ENCODE measurements at places on chromosomes 4 and X. TPM values are rescaled to one million over a fixed set of nuclear protein-coding genes. Genes with fewer than 3 reads are reported as not detected.

DNA sequence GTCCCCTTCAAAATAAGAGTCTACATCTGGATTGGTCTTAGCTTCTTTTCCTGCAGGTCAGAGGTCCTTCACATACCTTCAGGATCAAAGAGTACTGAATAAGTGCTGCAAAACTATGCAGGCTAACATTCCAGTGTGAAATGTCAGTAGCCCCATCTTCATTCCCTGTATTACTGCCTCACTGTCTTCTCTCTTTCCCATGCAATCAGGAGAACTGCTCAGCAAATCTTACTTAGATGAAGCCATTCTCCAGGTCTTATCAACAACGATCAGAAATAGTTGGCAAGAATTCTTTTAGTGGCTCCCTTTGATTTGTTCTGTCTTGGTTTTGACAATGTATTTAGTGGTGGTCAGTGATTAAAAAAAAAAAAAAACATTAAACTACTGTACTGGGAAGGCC, 26.0 kb upstream of the IQCM start:
- DNase-seq = no peak

CFAP47 gene
- not detected for total RNA-seq

GRCh38 chrX:44344194-44344593, 722 bp upstream of the EFHC2 start:
- DNase-seq = peak; percentile 36

EXOC1L gene
- not detected for total RNA-seq

GRCh38 chr4:77072195-77072753, 3.5 kb downstream of the CCNI start:
- DNase-seq = no peak

DNA sequence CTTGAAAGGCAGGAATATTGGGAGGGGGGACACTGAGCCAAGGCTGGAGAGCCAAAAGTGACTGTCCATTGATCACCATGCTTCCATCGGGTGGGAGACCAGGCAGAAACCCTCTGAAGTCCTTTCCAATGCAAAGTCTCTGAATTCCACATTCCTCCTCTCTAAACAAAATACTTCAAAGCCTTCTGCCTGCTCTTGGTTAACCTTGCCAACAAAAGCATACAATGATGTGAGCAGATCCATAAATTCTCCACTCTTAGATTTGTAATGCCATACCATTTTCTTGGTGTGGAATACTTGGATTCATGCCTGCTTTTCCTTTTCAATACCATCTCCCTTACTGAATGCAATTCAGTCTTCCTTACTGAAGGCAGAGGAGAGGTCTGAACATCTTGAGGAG, 74.1 kb upstream of the FAM9B start:
- no peak for DNase-seq

DNA sequence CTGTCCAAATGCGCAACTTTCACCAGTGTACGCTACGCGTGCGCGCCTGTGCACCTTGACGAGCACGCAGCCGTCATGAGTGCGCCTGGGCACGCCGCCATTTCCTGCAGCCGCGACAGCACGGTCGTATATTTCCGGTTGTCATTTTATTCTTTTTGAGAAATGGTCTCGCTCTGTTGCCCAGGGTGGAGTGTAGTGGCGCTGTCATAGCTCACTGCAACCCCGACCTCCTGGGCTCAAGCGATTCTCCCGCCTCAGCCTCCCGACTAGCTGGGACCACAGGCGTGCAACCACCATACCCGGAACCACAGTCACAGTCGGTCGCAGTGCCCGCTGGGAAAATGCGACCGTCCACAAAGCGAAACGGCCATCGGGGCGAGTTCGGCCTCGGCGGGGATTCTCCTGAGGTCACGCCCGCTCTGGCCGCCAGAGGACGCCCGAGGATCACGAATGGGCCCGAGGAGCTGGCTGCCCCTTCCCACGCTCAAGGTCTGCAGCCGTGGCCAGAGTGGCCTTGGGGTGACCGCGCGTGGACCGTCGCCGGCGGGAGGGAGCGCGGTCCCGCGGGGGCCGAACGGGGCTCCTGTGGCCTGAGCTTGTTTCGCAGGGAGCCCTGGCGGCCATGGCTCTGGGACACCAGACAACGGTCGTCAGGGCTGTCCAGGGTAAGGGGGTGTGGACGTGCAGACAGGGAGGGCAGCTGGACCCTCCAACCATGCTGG, 23.7 kb upstream of the PNMA3 start:
- peak; percentile 74 for DNase-seq

ARMCX1 gene
- total RNA-seq = 31.8 TPM

DNA sequence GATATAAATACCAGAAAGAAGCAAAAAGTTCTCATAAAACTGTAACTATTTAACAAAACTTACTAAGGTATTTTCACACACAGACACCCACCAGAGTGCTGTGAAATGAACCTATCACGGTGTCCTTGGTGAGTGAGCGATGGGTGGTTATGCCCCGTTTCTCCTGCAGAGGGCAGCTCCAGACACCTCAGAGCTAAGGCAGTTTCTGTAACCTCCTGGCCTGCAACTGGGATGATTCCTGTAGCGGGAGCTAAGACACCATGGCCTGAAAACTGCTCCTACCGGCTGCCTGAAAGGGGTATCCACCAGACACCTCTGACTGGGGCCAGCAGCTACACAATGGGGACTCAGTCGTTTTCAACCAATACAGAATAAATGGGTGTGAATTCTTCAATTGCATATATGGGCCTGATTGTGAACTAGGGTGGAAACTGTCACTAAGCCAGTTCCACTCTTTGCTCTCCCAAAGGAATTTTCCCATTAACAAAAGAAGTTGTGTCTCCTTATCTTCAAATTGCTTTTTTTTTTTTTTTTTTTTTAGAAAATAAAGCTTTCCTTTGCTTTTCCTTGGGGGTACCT, 2375.8 kb upstream of the TENM3 start:
- no peak for DNase-seq

AR gene
- 9.4 TPM for total RNA-seq

FGFBP2 gene
- total RNA-seq = 18.5 TPM

- DNase-seq = no peak
These were observed 101.7 kb downstream of the GATB start for GRCh38 chr4:151658959-151659600.

ATP1B4 gene
- total RNA-seq = not detected

DNA sequence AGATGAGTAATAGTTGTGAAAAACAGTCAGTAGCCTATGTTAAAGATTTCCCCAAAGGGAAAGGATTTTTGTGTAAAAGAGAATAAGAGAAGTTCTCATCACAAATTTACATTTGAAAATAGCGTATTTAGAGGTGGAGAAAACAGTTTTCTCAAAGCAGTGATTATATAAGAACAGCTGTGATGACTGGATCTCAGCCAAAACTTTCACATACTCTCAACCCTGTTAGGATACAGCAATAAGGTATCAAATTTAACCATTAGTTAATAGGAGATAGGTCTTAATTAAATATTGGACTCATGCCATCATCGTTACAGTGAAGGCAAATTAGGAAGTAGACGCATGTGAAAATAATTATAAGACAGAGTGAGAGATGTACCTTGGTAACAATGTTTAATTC, 622.7 kb downstream of the PCDH18 start:
- no peak for DNase-seq
